ENCODE measurements at places on chromosomes 2 and 18.

DNA sequence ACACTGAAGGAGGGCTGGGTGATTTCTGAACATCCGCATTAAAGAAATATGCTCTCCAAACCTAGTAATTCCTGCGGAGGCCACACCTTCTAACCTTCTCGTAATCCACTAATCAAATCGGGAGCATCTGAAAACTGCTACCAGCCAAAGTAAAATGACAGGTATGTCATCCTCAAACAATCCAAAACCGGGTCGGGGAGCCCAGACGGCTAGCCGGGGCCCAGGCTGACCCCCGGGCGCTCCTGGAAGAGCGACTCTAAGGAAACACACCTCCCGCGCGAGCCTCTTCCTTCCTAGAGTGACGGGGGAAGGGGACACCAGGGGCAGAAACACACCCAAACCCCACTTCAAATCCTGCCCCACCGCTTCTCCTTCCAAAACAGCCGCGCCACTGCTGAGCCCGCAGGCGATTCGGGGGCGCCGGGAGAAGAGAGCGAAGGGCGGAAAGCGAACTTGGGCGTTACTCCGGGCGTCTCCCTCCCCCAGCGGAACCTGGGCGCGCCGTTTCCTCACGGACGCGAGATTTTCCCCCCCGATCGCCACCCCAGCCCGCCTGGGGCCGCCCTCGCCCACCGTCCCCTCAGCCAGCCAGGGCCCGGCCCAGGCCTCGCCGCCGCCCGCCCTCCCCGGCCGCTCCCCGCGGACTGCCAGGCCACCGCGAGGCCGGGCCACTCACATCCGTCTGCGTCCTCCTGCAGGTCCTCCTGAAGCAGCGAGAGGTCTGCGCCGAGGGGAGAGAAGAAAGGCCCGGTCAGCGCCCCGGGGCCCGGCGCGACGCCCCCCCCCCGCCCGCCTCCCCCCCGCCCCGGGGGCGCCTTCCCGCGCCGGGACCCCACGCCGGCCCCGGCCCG is 584 bp downstream of the PPP4R1 start:
- peak; percentile 33 for DNase-seq

GRCh38 chr2:220782609-220783113 is 789.4 kb downstream of the EPHA4 start:
- no peak for DNase-seq

DNA sequence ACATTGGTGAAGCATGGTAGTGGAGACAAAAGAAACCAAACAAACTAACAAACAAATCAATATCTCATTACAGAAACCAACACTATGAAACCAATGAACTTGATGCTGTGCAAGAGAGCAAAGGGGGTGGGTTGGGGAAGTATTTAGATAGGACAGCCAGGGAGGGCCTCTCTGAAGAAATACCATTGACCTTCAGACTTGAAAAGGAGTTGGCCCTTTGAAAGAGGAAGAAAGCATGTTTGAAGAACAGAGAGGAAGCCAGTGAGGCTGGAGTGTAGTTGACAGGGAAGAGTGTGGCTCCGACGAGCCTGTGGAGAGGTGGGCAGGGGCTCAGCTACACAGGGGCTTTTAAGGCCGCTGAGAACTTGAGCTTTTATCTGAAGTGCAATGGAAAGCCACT is 151.0 kb upstream of the GATA6 start:
- DNase-seq: no peak

DNA sequence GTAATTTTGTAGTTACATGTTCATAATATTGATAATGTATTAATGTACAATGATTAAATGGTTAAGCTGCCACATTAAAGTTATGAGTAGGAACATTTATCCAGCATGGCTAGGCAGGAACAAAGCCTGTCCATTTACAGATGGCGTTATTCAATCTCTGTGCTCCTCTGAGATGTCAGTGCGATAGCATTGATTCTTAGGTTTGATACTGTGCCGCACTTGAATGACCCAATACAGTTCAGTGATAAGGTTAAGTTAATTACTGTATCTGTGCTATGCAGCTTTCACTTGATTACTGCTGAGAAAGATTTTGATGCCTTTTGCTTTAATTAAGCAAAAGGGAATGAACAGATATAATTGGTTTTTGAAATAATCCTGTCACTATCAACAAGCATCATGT is 111.8 kb downstream of the ZNF407 start:
- DNase-seq: no peak

DNA sequence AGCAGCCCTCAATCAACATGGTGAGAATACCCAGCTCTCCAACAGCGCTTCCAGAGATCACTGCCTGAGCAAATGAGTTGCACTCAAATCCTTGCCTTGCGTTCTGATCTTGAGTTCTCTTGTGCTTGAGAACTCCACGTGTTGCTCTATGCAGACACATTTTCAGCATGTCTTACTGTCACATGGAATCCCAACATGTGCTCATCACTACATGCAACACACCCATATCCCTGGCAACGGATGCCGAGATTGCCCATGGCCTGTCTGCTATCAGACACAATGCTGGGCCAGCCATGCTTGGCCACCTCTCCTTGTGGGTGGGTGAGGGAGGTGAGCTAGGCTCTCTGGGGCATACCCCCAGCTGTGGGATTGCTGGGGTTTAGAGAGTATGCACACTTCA is 91.9 kb upstream of the LDAH start:
- no peak for DNase-seq

DNA sequence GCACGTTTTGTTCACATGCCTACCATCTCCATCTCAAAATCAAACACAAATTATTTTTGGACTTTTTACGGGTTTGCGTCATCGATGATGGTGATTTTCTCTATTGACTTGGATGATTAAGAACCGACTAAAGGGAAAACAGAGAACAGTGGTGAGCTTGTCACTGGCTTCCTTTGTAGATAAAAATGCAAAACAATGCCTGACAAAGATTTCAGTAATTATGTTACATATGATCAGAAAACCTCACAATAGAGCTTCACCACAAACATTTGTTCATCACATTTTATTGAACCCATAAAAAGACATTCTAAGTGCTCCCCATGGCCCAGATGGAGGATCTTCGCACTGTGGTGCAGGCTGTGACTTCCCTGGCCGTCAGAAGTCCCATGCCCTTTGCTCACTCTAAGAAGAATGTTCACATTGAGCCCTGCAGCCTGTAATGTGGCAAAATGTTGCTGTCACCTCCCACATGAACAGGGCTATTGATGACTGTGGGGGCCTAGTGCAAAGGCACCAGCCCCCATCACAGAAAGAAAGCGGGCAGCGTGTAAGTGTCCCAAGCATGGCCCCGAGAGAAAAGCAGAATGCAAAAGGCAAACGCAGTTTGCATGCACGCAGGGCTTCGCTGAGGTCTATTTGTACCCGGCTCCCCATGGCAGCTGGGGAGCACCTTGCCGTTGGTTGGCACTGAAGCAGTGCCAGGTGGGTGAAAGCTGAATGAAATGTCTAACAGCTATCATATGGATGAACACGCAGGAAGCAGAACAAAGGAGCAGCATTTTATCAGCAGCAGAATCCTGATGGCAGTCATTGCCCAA is 60.6 kb downstream of the BCL2 start:
- no peak for DNase-seq

DNA sequence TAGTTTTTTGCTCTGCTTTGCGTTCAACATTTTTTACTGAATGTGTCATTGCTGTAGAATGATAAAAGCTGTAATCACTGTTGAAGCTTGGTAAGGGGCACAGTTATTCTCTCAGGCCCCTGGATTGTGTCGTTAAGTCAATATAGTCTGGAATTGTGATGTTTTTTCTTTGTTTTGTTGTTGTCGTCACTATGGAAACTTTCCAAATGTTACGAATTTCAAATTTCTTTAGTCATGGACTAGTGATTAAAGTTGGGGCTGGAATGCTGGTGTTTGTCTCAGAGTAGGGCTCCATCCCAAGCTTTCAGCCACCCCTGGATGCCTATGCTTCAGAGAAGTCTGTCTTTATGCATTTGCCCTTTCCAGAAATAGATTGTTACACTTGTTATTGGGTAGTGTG is 287.2 kb downstream of the CDH19 start:
- DNase-seq: no peak

DNA sequence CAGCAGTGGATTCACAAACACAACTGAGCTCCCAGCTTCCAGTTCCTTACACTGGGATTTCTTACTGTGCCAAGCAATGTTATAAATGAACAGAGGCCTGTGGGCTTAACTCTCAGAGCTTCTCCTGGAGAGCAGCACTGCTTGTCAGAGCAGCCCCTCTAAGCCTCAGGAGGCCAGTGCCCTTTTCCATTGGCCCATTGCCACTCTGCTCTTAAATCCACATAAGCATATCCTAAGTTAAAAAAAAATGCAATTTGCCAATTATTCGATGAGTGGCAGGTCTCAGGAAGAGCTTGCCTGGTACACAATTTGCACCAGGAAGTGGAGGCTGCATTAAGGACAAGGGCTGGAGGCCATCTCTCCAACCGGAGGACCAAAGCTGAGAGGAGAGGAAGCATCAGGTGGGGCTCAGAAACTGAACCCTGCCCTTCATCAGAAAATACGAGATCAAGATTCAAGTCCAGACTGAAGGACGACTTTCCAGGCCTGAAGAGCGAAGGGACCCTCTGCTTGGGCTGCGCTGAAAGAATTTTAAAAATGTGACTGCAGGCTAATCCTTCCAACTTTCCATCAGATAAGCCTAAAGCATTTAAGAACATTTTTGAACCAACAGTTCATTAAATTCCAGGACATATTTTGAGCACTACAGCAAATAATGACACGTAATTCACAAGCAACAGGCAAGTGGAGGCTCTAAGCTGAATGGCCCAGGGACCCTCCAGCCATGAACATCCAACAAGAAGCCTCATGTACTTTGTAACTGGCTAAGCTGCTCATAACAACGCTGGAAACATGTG is 28.4 kb upstream of the PXDN start:
- DNase-seq: no peak

- DNase-seq: peak; percentile 13
Measured at GRCh38 chr18:59897321-59897954, 2.4 kb upstream of the PMAIP1 start.

DNA sequence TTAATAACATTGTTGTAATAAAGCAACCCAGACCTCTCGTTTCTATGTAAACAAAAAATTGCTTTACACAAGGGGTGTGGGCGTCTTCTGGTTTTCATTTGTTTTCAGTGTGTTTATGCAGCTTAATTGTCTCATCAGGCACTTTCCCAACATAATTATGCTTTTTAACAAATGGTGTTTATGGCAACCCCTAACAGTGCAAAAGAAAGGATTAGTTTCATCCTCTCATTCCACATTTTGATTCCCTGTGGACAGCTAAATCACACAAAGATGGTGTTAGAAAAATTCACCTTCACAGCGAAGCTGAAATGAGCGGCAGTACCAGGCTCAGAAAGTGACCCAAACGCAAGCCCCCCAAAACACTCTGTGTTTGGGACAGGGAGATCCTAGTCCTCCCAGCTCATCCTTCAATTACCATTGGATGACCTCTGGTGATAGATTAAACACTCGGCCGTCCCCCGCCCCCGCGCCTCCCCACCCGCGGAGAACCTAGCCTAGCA is 724 bp downstream of the FTCDNL1 start:
- DNase-seq: no peak

- DNase-seq: no peak
Measured at GRCh38 chr2:46390901-46391395, 88.4 kb upstream of the TMEM247 start.

GRCh38 chr2:71538656-71539265 is 85.4 kb downstream of the DYSF start:
- DNase-seq: peak; percentile 16

DNA sequence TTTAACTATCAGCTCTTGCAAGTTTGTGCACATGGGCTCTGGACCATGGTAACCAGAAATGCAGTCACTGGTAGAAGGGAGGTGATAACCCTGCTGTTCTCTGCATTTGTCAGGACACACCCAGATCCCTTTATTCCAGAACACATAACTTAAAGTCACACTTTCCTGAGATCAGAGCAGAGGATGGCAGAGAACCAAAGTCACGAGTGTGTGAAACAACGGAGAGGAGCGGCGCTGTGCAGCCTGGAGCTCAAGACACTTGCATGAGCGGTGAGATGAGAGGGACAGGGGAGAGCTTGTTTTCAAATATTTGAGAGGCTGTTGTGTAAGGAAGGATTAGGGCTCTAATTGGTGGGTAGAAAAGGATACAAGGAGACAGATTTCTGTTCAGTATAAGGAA is 43.3 kb upstream of the AAK1 start:
- DNase-seq: no peak

- DNase-seq: peak; percentile 63
Measured at GRCh38 chr2:241009601-241010530, 11.4 kb downstream of the SNED1 start.

- DNase-seq: peak; percentile 26
Measured at GRCh38 chr18:48137374-48138081, 207.1 kb upstream of the SMAD2 start.

GRCh38 chr18:74803769-74804168 is 206.1 kb downstream of the ZNF407 start:
- DNase-seq: no peak

DNA sequence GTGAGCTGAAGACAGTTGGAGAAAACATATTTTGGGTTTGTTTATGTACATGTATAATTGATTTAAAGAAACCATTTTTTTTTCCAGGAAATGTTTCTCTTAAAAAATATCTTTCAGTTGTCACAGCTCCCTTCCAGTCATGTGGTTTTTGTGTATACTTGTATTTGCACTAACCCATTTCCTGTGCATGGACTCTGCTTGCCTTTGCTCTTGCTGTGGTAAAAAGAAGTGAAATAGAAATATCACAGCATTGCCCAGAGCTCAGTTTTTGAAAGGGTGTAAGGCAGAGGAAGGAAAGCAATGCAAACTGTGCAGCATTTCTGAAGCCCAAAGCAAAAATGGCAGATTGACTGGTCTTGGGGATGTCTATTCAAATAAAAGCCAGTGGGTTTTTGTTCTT is 10.4 kb upstream of the DOCK10 start:
- DNase-seq: no peak

GRCh38 chr2:229268626-229269025 is 2.5 kb downstream of the PID1 start:
- peak; percentile 80 for DNase-seq

GRCh38 chr18:6859676-6860422 is 130.3 kb downstream of the ARHGAP28 start:
- DNase-seq: peak; percentile 33

GRCh38 chr18:34938090-34938489 is 103.1 kb upstream of the MAPRE2 start:
- DNase-seq: no peak

GRCh38 chr2:165328272-165328671 is 89.1 kb downstream of the SCN2A start:
- DNase-seq: no peak

DNA sequence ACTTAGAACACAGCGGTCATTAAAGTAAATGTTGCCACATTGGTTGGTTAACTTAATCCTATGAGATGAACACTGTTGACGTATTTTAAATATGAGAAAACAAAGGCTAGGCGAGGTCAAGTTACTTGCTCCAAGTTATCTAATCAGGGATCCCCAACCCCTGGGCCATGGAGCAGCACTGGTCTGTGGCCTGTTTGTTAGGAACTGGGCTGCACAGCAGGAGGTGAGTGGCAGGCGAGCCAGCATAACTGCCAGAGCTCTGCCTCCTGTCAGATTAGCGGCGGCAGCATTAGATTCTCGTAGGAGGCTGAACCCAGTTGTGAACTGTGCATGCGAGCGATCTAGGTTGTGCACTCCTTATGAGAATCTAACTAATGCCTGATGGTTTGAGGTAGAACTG is 878.9 kb downstream of the CPS1 start:
- DNase-seq: peak; percentile 73

- DNase-seq: no peak
Measured at GRCh38 chr2:202112041-202112440, 39.0 kb downstream of the KIAA2012 start.
